ENCODE measurements at places on chromosomes 1 and 21.

GRCh38 chr1:197180252-197180878 is 33.9 kb upstream of the ASPM start:
- no peak overlapping the region for H3K4me3 ChIP-seq
- no peaks in the 10 kb centered on the region for H3K36me3 ChIP-seq
- no peaks in the 10 kb centered on the region for H3K4me1 ChIP-seq
- no peak overlapping the region for H3K27ac ChIP-seq

DNA sequence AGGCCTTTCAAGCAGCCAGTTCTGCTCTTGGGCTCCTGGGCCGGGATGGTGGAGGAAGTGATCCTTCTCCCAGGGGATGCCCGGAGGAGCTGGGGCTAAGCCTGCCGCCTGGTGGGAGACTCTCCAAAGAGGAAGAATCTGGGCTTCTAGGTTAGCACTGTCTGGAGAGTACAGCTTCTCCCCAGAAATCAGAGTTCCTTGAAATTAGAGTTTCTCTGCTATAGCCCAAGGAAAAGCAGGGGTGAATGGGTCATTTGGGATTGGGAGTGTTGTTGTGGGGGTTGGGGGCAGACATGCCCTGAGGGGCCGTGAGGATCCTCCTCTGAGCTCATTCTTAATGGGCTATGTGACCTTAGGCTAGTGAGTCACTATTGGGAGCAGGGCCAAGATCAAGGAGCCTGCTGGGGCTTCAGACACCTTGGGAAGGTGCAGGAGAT is 6.5 kb downstream of the LGR6 start:
- no peaks in the 10 kb centered on the region for H3K4me1 ChIP-seq
- H3K4me3 ChIP-seq: no peak overlapping the region
- no peak for DNase-seq
- H3K27me3 ChIP-seq: no peaks in the 10 kb centered on the region
- H3K27ac ChIP-seq: no peak overlapping the region
- H3K36me3 ChIP-seq: no peaks in the 10 kb centered on the region

GRCh38 chr21:42218836-42219605 is at the start of gene ABCG1:
ABCG1 (plus strand) TSS chr21:42219140; CDS start chr21:42219263, 123 bp downstream.
- DNase-seq: peak; percentile 82
- no peaks in the 10 kb centered on the region for H3K27me3 ChIP-seq
- no peaks in the 10 kb centered on the region for H3K36me3 ChIP-seq
- H3K4me1 ChIP-seq: peaks cover 13% of the 10 kb centered on the region
- peak within 1 kb of the TSS; percentile 46 for H3K27ac ChIP-seq
- peak within 1 kb of the TSS; percentile 49 for H3K4me3 ChIP-seq

- no peak for DNase-seq
- H3K27me3 ChIP-seq: no peaks in the 10 kb centered on the region
- H3K27ac ChIP-seq: no peak overlapping the region
- H3K4me1 ChIP-seq: no peaks in the 10 kb centered on the region
- H3K36me3 ChIP-seq: no peaks in the 10 kb centered on the region
- H3K4me3 ChIP-seq: no peak overlapping the region
These were observed 81.3 kb downstream of the MAST2 start for GRCh38 chr1:45884700-45885099.

All from pancreas (tissue), 10 donors.